ENCODE measurements at places on chromosomes 1 and 21.

DNA sequence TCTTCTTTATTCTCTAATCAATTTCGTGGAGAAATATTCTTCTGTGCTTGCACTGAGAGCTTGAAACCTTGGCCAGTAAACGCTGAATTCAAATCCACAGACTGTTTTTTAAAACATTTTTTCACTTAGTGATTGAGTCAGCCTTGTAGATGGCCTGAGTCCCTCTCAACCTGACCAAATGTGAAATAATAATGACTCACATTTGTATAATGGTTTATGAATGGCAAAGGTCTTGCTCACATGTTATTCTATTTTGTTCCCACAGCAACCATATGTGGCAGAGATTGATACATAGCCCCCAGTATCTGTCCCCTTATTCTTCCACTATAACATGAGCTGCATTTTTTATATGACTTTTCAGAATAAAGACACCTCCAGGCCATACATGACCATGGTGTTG, 47.8 kb upstream of the CCDC190 start:
- no peaks in the 10 kb centered on the region for H3K36me3 ChIP-seq
- no peaks in the 10 kb centered on the region for H3K27me3 ChIP-seq
- H3K4me3 ChIP-seq = no peak overlapping the region
- no peak overlapping the region for H3K27ac ChIP-seq
- DNase-seq = no peak

- no peak for DNase-seq
- H3K4me3 ChIP-seq = no peak overlapping the region
- no peaks in the 10 kb centered on the region for H3K4me1 ChIP-seq
- H3K36me3 ChIP-seq = no peaks in the 10 kb centered on the region
- no peaks in the 10 kb centered on the region for H3K27me3 ChIP-seq
- no peak overlapping the region for H3K27ac ChIP-seq
These were observed 53.2 kb downstream of the NCAM2 start for GRCh38 chr21:21051109-21052055.

DNA sequence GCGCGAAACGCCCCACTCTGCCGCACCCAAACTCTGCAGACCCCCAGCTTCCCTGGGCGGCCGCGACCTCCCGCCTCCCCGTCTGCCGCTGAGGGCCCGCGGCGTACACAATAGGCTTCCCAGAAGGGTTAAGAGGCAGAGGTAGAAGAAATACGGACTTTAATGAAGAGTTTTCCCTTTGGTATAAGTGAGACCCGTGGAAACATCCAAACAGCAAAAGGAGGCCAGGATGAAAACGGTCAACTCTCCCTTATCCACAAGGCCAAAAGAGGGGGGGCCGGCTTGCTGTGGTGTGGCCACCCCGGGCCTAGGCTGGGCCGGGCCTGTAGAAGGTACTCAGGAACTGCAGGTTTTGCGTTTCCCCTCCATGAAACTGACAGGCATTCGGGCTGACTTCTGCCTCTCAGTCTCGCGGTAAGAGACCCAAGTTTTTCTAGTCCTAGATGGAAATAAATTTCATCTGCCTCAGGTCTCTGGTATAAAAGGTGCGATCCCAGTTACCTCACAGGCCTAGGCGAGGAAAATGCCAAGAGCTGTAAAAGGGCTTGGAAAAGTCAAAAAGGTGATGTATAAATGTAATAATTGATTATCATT, 671 bp upstream of the PYGO2 start:
- DNase-seq = peak; percentile 41
- peak overlapping the region; percentile 84 for H3K27ac ChIP-seq
- H3K36me3 ChIP-seq = peaks cover 46% of the 10 kb centered on the region
- peak overlapping the region; percentile 63 for H3K4me3 ChIP-seq
- H3K27me3 ChIP-seq = no peaks in the 10 kb centered on the region

- no peaks in the 10 kb centered on the region for H3K4me1 ChIP-seq
- H3K36me3 ChIP-seq = no peaks in the 10 kb centered on the region
- H3K4me3 ChIP-seq = no peak overlapping the region
- DNase-seq = no peak
- no peaks in the 10 kb centered on the region for H3K27me3 ChIP-seq
These were observed 76.5 kb downstream of the SCCPDH start for GRCh38 chr1:246800756-246801155.

DNA sequence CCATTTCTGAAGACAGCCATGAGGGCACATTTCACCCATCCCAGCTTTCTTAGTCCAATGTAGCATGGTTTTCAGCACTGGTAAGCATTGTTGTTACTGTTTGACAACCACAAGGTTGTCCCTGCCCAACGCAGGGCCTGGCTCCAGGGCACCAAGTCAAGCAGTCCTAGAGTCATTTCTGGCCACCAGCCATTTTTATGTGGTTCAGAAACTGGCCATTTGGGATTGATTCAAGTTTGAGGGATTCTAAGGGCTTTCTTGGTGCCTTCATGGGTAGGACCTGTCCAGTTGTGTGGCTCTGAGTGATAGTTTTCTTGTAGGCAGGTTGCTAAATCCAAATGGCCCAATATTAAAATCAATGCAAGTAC, 535.4 kb upstream of the USP24 start:
- no peaks in the 10 kb centered on the region for H3K36me3 ChIP-seq
- no peaks in the 10 kb centered on the region for H3K27me3 ChIP-seq
- no peaks in the 10 kb centered on the region for H3K4me1 ChIP-seq
- no peak overlapping the region for H3K4me3 ChIP-seq

DNA sequence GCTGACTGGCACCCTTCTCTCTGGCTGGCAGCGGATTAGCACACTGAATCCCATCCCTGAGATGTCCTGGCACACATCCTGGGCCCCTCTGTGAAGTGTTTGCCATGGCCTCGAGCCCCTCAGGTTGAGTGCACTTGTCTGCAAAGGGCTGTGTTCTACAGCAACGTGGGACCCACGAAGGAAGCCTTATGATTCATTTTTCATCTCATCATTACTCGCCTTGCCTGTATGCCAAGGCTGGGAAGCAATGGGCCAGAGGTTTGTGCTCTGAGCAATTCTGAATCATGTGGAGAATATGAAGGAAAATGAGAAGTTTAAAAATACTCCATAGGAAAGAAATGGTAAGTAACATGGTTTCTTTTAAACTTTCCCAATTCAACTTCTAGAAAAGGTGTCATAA, 124.8 kb upstream of the LMO4 start:
- no peaks in the 10 kb centered on the region for H3K36me3 ChIP-seq
- no peaks in the 10 kb centered on the region for H3K4me1 ChIP-seq
- H3K27me3 ChIP-seq = no peaks in the 10 kb centered on the region
- no peak for DNase-seq
- H3K4me3 ChIP-seq = no peak overlapping the region

- no peaks in the 10 kb centered on the region for H3K27me3 ChIP-seq
- H3K4me3 ChIP-seq = no peak overlapping the region
- H3K4me1 ChIP-seq = no peaks in the 10 kb centered on the region
These were observed 5.3 kb upstream of the CDCP2 start for GRCh38 chr1:54158071-54158470.

All from CD4-positive, alpha-beta memory T cell (primary cell).